RCC 7860 (cell line): ENCODE measurements at places on chromosomes 12 and 14.
A peak's percentile ranks its signal among the peaks of the same experiment; 100 is the strongest.

DNA sequence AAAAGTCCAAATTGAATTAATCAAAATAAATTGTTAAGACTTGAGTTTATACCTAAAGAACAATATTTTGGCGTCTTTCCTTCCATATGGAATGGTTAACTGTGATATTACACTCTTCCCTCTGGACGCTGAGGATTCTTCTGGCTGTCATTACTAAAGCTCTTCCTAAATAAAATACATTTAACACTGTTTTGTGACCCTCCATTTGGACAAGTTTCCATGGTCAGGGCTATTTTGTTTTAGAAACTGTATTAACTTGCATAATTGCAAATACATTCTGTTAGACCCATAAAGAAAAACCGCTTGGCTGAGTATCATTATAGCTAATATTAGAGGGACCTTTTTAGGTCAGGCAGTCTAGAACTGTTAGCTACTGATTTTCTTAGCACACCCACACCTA is 87.4 kb downstream of the NAV3 start:
- DNase-seq = no peak

DNA sequence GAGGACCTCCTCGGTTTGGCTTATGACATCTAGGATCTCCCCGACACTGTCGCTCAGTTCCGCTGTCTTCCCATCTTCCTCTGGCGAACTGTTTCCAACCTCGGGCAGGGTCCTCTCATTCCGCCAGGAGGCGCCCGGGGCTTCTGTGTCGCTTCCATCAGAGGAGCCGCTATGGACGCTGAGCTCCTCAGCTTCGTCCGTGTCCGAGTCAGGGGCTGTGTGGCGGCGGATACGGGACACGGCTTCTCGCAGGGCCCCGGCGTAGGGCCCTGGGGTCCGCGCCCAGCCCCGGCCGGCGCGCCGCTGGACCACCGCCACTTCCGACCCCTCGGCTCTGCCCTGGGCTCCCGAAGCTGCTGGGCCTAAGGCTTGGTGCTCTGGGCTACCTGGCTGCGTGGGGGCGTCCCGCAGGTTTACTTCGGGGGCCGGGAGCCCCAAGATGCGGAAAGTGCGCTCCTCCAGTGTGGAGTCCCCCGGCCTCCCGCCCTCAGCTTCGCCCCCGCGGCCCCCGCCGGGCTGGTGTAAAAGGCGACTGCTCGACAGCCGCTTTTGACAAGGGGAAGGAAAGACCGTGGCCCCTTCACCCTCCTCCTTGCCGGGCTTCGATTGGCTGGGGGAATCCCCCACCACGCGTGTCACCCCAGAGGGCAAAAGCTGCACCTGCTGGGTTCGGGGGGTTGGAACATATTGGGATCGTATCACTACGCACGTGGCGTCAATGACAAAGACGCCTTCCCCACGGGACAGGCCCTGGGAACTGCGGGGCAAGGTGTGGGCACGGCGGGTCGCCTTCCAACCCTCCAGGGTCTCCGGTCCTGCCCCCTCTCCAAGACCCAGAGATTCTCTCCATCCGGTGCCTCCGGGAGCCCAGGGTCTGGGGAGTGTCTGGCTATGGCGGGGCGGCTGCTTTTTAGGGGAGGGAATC is 2.1 kb downstream of the DDN start:
- peak; percentile 13 for DNase-seq

DNA sequence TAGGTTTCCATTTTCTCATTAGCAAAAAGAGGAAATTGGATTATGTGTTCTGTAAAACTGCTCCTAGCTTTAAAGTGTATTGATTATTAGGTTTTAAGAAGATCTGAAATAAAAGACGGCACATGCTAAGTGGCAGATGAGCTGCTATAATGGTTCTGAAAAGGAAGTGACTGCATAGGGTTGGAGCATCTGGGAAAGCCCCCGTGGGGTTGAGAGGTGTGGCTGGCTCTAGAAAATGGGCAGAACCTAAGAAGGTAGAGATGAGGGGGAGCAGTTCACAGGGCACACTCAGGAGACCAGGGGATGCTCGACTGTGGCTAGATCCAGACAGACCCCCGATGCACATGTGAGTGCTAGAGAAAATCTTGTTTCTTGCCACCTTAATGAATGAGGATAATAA is 1.9 kb downstream of the IFNG-AS1 start:
- no peak for DNase-seq

DNA sequence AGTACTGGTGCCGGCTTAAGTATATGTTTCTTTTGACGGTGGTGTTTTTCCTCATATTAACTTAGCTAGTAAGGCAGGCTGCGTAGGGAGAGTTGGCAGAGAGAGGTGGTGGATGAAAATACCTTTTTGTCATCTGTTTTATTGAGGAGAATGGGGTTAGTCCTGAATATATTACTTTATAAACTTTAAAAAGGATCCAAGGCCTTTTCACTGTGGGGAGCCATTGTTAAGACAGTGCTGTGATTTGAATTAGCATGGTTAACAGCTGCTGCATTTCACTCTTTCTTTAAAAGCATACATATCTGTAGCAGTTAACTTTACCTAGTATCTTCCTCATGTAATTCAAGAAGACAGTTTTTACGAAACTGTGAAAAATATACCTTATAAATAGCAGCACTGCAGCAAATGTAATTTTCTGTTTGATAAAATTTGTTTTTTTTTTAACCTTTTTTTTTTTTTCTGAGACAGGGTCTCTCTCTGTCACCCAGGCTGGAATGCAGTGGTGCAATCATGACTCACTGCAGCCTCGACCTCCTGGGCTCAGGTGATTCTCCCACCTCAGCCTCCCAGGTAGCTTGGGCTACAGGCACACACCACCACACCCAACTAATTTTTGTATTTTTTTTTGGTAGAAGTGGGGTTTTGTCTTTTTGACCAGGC is 57.1 kb downstream of the AEBP2 start:
- DNase-seq = no peak

DNA sequence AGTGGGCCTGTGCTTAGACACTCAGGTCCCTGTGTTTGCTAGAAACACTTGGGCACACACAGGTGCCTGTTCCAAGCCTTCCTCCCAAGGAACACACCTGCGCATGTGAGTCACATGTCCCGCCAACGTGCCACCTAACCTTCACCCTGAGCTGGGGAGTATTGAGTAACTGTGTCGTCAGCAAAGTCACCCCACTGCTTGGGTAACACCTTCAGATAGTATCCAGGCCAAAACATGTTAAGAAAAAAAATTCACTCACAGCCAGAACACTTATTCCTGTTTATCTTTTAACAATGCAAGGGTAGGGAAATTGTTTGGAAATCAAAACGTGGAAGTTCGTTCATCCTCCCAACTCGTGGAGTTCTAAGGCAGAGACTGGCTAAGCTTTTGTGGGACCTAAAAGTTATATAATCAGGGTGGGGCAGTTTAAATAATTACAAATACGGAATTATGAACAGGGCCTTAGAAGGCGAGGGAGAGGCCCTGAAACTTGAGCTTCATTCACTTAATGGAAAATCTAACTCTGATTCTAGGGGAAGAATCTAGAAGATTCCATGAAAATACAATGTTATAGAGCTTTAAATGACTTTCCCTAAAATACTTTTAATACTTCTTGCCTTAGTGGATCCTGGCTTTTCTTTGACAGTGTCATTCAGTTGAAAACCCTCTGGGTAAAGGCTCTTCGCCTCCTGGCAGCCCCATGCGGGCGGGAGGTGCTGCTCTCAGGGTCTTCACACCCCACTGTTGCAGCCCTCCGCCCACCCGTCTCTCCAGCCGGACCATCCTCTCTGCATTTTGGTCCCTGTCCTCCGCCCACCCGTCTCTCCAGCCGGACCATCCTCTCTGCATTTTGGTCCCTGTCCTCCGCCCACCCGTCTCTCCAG is 30.3 kb upstream of the ADIPOR2 start:
- DNase-seq = no peak

DNA sequence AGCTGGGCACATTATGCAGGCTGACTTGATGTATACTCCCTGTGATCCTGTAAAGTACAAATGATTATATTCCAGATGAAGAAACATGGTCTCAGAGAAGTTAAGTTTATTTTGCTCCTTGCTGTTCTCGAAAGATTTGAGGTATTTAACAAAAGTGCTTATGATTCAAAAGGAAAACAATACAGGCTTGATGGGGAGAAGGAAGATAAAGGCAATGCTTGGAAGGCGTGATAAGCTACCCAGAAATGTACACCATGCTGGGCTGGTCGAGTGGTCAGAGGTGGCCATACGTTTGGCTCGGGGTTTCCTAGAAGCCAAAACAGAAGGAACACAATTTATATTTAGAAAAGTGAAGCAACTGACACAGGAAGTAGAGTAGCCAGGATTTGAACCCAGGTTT is 201.0 kb downstream of the KTN1 start:
- DNase-seq = no peak

- DNase-seq = peak; percentile 74
These were observed 14.1 kb upstream of the NT5DC3 start for GRCh38 chr12:103855036-103855712.

GRCh38 chr14:105534586-105534985 is 8.2 kb downstream of the TMEM121 start:
- DNase-seq = no peak

GRCh38 chr14:95664546-95664945 is 21.7 kb upstream of the TCL1B start:
- no peak for DNase-seq

DNA sequence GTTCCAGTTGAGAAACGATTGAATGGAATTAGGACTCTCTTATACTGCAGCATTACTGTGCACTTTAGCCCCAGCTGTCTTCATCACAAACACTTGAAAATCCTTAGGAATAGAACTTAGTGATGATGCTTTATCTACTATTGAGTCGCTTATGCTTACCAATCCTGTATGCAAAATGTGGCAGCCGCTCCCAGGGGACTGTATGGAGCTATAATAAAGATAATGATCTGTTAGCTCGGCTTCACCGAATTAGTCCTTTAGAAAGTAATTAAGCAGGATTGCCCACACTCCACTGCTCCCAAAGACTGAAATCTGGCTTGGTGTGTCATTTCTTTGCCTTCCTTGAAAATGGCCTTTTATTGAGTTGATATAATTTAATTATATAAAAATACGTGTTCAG is 10.6 kb downstream of the EML1 start:
- DNase-seq = no peak

GRCh38 chr12:101806265-101806664 is 24.5 kb downstream of the GNPTAB start:
- DNase-seq = no peak

DNA sequence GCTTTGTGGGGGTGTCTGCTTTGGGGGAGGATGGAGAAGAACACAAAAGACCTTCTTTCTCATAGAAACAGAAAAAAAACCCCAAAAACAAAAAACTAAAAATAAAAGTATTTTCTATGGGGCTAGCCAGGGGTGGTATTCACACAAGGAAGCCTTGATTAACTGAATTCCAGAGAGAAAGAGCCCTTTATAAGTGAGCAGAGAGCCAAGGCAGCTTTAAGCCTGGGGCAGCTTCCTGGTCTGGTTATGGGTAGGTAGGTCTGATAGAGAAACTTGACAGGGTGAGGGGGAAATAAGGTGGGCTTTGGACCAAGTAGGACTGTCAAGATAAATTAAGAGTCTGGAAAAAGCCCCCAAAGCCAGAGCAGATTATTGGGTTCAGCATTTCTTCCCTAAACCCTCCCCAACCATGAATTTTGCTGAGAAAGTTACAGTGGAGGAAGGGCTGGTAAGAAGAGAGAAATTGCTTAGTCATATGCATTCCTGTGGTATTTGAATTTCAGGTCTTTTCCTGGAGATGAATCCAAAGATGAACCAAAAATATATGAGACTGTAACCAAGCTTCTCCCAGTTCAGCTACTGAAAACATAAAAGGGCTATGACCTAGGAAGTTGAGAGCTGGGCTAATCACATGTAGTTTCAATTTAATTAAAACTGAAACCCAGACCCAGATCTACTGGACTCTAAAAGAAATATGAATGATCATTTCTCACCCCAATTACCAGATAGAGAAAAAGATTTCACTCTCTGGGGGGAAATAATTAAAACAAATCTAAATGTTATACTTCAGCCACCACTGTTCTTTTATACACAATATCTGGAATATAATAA is 144.8 kb downstream of the TBC1D30 start:
- DNase-seq = peak; percentile 50

GRCh38 chr14:45194964-45195363 is 58.0 kb downstream of the MIS18BP1 start:
- DNase-seq = no peak

GRCh38 chr12:63008372-63008771 is 73.4 kb upstream of the PPM1H start:
- no peak for DNase-seq

- no peak for DNase-seq
These were observed 49.8 kb upstream of the USP15 start for GRCh38 chr12:62210422-62210821.

GRCh38 chr12:118189741-118190191 is 53.8 kb downstream of the PEBP1 start:
- DNase-seq = no peak

GRCh38 chr12:48193623-48194022 is 9.5 kb downstream of the OR10AD1 start:
- no peak for DNase-seq

DNA sequence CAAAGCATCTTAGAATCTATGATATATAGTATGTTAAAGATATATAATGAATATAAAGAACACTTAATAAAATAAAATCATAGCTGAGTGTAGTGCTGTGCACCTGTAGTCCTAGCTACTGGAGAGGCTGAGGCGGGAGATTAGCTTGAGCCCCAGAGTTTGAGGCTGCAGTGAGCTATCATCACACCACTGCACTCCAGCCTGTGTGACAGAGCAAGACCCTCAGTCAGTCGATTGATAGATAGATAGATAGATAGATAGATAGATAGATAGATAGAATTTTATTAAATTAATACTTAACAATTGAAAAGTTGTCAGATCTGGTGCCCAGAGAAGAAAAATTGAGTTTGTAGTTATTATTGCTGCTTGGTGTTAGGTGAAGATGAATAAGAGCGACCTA is 40.0 kb downstream of the CNOT2 start:
- no peak for DNase-seq
